ENCODE measurements at places on chromosomes 1 and 21.

- no peak overlapping the region for H3K27ac ChIP-seq
- no peak for DNase-seq
- H3K36me3 ChIP-seq, result no peaks in the 10 kb centered on the region
- no peaks in the 10 kb centered on the region for H3K27me3 ChIP-seq
- no peak overlapping the region for H3K4me3 ChIP-seq
These were observed 42.2 kb downstream of the SPATA17 start for GRCh38 chr1:217673387-217673786.

GRCh38 chr21:45384656-45385548 is 20.1 kb upstream of the COL18A1 start:
- H3K27ac ChIP-seq, result no peak overlapping the region
- DNase-seq, result no peak
- no peaks in the 10 kb centered on the region for H3K27me3 ChIP-seq
- H3K4me3 ChIP-seq, result no peak overlapping the region
- H3K4me1 ChIP-seq, result no peaks in the 10 kb centered on the region

GRCh38 chr1:21384620-21385019 is 55.3 kb upstream of the NBPF3 start:
- H3K27me3 ChIP-seq, result no peaks in the 10 kb centered on the region
- no peak overlapping the region for H3K27ac ChIP-seq

DNA sequence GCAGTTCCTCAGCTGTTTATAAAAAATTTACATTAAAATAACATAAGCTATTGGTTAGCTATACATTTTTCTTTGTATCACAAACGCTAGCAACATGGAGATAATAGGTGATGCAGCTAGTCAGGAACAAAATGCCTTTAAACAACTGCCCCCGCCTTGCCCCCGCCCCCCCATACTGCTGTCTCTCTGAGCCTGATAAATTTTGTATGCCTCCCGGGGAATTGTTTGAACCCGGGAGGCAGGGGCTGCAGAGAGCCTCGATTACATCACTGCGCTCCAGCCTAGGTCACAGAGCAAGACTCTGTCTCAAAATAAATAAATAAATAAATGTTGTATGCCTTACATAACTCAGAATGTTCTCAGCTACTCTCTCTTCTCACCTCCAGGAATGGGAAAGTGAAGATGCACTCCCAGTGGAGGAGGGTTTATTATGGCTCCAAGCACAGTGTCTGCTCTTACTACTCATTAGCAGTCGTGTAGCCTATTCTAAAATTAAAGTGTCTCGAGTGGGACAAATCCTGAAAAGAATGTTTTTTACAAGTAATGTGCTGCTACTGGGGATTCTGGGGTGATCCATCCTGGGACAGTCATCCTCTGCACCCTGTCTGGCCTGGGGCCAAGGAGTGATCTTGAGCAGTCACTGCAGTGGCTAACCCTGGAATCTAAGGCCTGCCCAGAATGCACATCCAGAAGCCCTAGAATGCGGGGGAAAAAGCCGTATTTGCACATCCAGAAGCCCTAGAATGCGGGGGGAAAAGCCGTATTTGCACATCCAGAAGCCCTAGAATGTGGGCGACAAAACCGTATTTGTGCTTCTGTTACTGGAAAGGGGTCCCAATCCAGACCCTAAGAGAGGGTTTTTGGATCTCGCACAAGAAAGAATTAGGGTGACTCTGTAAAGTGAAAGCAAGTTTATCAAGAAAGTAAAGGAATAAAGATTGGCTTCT is 39.4 kb upstream of the ZNF496 start:
- no peak for DNase-seq
- no peaks in the 10 kb centered on the region for H3K27me3 ChIP-seq
- peaks cover 5% of the 10 kb centered on the region for H3K4me1 ChIP-seq
- H3K36me3 ChIP-seq, result no peaks in the 10 kb centered on the region
- H3K4me3 ChIP-seq, result no peak overlapping the region
- no peak overlapping the region for H3K27ac ChIP-seq

GRCh38 chr1:223143537-223144248 is 645 bp upstream of the TLR5 start:
- H3K36me3 ChIP-seq, result no peaks in the 10 kb centered on the region
- H3K4me3 ChIP-seq, result peak overlapping the region; percentile 57
- peak overlapping the region; percentile 52 for H3K27ac ChIP-seq
- H3K4me1 ChIP-seq, result peaks cover 16% of the 10 kb centered on the region
- DNase-seq, result no peak

GRCh38 chr1:102751111-102751510 is 357.2 kb downstream of the COL11A1 start:
- H3K27me3 ChIP-seq, result no peaks in the 10 kb centered on the region
- H3K36me3 ChIP-seq, result no peaks in the 10 kb centered on the region
- H3K4me1 ChIP-seq, result no peaks in the 10 kb centered on the region
- no peak overlapping the region for H3K27ac ChIP-seq
- no peak overlapping the region for H3K4me3 ChIP-seq

Data from effector memory CD4-positive, alpha-beta T cell (primary cell).